A172 (cell line): ENCODE measurements at places on chromosomes 4 and X. TPM values are rescaled to one million over a fixed set of nuclear protein-coding genes. Genes with fewer than 3 reads are reported as not detected.

The PPP4R3C gene
- total RNA-seq = not detected in 2 replicates

The GPR173 gene
- total RNA-seq = 0.47 and 0.72 TPM in 2 replicates

The SSX3 gene
- total RNA-seq = not detected in 2 replicates

The BTC gene
- 0.03 and 0.14 TPM in 2 replicates for total RNA-seq

The DNAAF6 gene
- not detected in 2 replicates for total RNA-seq
